ENCODE measurements at places on chromosomes 3 and 15. TPM values are rescaled to one million over a fixed set of nuclear protein-coding genes. Genes with fewer than 3 reads are reported as not detected.
A peak's percentile ranks its signal among the peaks of the same experiment; 100 is the strongest.

GRCh38 chr3:25508901-25509300 lies 80.8 kb downstream of the RARB start:
- no peak for DNase-seq

DNA sequence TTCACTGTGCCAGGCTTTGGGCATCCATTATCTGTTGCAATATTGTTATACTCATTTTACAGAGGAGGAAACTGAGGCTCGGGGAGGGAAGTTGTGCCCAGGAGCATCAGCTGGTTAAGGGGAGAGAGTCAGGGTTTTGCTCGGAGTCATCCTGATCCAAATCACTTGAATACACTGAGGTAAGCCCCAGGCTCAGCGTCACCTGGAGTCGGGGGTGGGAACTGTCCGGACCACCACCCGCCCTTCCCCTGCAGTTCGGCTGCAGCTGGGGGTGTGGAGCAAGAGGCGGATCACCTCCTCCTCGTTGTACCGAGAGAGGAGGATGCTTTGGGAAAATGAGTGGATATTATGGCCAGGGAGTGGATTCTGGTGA lies 646 bp downstream of the HRH1 start:
- DNase-seq: peak; percentile 38

Gene GOLGA6B
- total RNA-seq: not detected

DNA sequence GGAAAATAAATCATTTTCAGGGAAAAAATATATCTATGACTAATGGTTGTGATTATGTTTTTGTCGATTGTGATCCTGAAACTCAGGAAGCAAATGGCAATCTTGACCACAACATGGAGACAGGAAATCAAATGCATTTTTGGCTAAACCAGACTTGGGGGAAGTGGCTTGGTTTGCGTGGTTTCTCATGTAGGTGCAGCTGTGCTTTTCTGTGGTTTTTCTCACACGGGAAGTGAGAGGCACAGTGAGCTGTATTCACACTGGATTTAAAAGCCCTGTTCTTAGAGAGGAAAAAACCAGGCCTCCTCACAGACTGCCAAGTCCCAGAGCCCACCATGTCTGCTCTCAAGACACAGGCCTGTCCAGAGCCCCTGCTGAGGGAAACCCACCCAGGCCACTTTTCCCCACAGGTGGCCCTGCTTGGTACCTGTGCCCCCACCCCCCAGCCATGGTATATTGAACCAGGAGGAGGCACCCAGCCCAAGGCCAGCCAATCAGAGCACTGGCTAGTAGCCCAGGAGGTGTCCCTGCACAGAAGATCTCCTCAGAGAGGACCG lies 46.1 kb downstream of the BTD start:
- peak; percentile 99 for DNase-seq

Gene SLC24A5
- total RNA-seq: not detected

GRCh38 chr3:17820704-17821103 lies 78.3 kb upstream of the TBC1D5 start:
- DNase-seq: no peak

DNA sequence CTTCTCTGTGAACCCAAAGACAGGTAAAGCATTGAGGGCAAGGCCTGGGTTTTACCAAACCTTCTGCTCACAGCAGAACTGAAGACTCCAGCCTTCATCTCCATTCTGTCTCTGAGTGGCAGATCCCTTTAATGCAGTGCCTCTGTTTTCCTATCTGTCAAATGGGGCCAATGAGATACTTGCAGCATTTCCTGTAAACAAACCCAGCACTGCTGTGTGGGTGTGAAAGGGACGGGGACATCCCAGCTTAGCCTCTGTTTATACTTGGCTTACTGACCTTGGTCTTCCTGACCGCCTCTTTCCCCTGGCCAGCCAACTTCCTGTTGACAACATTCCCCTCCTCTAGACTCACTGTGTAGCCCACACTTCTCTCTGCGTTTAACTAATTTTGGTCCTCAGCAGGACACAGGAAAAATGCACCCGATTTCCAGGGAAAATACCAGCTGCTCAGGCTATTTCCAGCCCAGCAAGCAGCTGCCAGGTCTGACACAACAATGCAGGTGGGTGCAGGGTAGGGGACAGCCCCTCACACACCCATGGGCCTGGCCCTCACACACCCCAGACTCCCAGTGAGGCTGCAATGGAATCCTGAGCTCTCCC lies 105.9 kb upstream of the HERC1 start:
- peak; percentile 75 for DNase-seq

Gene GMNC
- total RNA-seq: 0.18 TPM

Gene NTRK3
- total RNA-seq: under 0.01 TPM

DNA sequence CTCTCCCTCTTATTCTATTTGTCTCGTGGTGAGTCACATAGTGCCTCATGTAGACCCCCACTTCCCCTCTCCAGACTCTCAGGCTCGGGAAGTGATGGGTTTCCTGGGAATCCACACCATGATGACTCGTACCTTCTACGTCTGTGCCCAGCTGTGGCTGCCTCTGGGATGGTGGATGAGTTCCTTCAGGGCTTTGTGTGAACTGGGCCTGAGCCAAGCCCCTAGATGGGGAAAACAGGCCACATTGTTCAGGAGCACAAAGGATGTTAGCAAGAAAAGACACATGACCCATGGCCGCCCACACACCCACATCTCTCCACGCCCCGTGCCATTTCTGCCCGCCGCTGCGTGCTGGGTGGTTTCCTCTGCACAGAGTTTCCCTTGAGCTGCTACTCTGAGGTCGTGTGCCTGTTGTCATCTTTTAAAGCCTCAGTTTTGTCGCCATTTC lies 10.5 kb downstream of the ISG20 start:
- DNase-seq: peak; percentile 99

DNA sequence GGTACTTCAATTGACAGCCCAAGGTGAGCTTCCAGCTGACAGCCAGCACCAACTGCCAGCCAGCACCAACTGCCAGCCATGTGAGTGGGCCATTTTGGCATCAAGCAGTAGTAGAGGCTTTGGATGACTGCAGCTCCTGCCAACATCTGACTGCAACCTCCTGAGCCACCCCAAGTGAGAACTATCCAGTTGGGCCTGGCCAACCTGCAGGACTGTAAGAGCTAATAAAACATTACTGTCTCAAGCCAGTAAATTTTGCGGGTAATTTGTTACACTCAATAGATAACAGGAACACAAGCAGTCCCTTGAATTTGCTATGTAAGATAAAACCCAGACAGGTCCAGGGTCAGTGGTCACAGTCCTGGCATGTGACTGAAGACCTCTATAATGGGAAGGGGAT lies 29.7 kb downstream of the EPHB1 start:
- no peak for DNase-seq

Gene GPR27
- not detected for total RNA-seq

Gene SNURF
- 8.1 TPM for total RNA-seq

DNA sequence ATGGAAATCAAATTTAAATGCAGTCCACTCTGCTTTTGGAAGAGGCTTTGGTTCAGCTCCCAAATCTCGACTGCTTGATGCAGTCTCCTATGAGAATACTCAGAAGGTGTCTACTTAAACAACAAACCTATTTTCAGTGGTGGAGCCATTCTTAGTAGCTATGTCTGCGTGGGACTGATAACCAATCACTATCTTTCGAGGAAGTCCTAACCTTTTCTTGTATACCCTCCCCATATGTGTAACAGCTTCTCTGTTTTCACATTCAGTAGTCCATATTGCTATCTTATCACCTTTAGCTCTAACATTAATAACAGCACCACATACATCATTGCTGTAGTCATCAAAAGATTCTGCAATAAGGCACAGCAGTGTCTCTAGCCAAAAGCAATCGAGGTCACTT lies 333.0 kb upstream of the ATP11B start:
- no peak for DNase-seq

DNA sequence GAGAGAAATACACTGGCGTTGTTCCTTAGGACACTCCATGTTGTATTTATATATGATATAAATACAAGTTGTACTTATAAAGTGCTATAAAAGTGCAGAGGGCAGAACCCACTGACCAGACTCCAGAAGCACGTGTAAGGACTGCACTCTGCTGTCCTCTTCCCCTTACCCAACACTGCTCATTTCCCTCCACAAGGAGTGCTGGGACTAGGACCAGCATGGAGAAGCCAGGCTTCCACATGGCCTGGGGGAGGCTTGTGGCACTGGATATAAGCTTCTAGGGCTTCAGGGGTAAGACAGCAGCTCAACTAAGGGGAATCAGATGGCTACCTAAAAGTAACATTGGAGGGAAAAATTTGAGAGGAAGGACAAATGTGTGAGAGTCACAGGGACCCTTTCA lies 556.9 kb downstream of the IGSF11 start:
- no peak for DNase-seq

DNA sequence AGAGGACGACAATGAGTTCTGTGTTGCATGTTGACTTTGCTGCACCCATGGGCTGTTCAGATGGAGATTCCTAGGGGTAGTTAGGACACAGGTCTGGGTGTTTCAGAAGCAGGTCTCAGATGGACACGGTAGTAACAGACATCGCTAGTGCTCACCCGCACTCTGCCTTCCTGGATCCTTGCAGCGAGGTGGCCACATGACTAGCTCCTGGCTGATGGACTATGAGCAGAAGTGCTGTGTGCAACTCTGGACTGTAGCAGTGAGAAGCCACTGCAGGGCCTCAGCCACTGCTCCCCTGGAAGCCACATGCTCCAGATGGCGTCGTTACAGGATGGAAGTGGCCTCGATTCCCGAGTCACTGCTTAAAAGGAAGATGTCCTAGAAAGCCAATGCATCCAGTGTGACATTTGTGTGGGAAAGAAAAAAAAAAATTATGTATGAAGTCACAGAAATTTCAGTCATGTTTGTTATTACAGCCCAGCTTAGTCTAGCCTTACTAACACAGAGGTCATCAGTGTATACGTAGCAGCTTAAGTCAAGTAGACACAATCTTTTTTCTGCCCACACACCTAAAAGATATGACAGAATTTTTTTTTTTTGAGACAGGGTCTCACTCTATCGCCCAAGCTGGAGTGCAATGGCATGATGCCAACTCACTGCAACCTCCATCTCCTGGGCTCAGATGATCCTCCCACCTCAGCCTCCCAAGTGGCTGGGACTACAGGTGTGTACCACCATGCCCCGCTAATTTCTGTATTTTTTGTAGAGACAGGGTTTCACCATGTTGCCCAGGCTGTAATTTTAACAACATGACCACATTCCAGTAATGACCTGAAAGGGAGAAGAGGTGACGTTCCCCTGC lies 95.3 kb downstream of the XXYLT1 start:
- no peak for DNase-seq

- DNase-seq: no peak
Observed at GRCh38 chr3:128273109-128273840, 120.0 kb downstream of the EEFSEC start.

Gene GOLGA6L7
- total RNA-seq: not detected

DNA sequence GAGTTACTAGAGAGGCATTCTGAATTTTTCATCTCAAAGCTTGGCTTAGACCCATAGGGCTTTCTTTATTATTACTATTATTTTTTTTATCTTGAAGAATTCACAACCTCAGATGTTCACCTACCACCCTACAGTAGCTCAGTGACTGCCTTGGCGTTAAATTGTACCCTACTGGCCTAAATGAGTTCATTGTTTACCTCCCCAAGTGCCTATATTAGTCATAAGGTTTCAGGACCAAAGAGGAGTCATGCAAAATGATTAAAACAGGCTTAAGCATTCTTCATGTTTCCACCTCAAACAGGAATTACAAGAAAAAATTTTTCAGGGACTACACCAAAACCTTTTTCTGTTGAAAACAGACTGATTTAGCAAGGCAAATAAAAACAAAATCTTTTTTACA lies 751.5 kb downstream of the SQOR start:
- DNase-seq: no peak

Gene CPEB1
- total RNA-seq: 6.9 TPM

GRCh38 chr3:33717616-33717865 lies 513 bp downstream of the CLASP2 start:
- peak; percentile 48 for DNase-seq

DNA sequence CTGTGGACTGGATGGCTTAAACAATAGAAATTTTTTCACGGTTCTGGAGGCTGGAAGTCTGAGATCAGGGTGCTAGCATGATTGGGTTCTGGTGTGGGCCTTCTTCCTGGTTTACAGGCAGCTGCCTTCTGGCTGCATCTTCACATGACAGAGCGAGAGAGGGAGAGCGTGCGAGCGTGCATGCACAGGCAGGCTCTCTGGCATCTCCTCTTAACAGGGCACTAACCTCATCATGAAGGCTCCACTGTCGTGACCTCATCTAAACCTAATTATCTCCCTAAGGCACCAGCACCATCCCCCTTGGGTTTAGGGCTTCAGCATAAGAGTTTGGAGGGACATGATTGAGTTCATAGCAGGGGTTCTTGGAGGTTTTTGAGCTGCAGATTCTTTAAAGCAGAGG lies 292.0 kb upstream of the C2CD4B start:
- no peak for DNase-seq

GRCh38 chr3:9514306-9514705 lies 39.3 kb downstream of the LHFPL4 start:
- no peak for DNase-seq

GRCh38 chr3:172646439-172647015 lies 64.3 kb downstream of the NCEH1 start:
- DNase-seq: peak; percentile 67

DNA sequence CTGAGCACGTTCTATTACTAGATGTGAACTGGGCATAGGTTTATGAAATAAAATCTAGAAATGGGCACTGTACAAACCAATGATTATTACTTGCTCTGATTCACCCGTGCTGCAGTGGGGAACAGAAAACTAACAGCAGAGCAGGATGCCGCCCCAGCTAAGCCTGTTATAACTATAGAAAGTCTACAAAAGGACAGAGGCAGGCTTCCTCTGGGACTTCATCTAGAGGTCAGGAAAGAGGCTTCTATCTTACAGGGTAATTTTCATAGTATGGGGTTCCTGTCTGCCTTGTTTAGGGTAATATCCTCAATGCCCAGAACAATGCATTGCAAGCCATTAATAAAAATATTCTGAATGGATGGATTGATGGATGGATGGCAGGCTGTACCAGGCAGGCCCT lies 177.0 kb upstream of the TBL1XR1 start:
- no peak for DNase-seq

Gene MAGEL2
- under 0.01 TPM for total RNA-seq

DNA sequence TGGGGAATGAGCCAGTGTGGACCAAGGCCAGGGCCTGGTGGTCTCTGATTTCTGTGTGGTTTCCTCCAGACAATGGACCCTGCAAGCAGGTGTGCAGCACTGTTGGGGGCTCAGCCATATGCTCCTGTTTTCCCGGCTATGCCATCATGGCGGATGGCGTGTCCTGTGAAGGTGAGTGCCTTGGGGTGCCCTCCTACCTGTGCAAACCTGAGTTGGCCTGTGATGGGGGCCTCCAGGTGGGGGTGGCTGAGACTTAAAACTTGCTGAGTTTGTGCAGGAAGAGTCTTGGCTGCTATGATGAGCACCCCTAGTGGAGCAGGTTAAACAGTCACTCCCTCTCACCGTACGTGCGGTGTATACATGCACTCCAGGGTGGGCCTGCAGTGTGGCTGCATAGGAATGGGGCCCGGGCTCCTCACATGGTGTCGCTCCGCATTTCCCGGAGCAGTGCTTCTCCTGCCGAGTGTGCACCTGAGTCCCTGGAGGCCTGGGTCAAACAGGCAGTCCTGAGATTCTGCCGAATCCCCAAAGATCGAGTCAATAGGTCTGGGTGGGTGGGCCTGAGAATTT lies 70.8 kb downstream of the FBLN2 start:
- no peak for DNase-seq

DNA sequence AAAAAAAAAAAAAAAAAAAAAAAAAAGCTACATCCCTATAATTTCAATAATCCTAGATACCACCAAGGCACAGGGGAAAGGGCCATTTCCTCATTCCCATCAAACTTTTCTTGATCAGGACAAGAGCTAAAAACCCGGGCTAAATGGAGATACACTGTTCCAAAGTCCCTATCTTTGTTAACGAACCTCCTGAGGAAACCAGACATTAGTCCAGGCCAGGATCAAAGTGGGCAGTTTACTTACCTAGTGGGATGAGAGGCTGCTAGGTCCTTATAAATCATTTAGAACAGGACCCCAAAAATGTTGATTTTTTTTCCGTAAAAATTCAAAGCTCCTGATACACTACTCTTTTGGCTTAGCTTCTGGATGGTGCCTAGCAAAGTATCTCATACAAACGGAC lies 35.6 kb downstream of the UBR1 start:
- DNase-seq: no peak

All from IMR-90 (cell line).